A549 (cell line): ENCODE measurements at places on chromosomes 6 and 20. TPM values are rescaled to one million over a fixed set of nuclear protein-coding genes. Genes with fewer than 3 reads are reported as not detected.

GRCh38 chr20:25361287-25361683, 29.4 kb downstream of the ABHD12 start:
- no peak for DNase-seq

GRCh38 chr6:127249621-127250020, 17.0 kb upstream of the RNF146 start:
- DNase-seq = no peak

DNA sequence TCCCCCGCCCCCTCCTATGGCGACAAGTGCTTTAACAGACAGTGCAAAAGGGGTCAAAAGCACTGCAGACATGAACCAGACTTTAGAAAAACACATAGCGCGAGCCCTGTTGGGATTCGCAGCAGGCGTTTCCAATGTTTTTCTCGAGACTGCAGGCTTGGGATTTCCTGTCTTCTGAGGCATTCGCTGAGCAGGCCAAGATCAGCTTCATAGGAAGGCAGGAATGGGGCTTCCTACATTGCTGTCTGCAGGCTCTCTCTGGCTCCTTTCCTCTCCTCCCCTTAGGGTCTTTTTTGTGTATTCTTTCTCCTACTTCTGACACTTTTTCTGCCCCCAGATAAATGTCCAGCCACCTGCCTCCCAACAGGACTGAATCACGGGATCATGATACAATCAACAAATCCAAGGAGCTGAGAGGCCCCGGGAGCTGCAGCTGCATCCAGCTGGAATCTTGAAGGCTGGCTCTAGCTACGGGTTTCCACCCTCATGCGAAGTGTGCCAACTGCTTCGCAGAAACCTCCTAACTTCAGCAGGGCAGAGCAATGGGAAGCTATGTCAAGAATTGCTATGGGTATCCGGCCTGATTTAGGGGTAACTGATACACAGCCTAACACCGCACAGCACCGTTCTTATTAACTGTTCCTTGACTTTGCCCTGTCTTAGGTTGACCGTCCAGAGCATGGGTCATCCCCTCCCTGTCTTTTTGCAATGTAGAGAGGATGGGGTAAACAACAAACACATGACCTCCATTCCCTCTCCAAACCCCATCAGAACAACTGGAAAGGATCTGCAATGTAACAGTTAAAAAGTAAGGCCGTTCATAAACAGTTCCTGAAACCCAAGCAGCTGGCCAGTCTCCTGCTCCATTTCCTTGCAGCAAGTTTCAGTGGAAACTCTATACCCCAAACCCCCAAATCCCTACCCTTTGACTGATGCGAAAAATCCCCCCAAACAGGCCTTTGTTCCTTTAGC, 31.5 kb downstream of the SNX5 start:
- no peak for DNase-seq

DNA sequence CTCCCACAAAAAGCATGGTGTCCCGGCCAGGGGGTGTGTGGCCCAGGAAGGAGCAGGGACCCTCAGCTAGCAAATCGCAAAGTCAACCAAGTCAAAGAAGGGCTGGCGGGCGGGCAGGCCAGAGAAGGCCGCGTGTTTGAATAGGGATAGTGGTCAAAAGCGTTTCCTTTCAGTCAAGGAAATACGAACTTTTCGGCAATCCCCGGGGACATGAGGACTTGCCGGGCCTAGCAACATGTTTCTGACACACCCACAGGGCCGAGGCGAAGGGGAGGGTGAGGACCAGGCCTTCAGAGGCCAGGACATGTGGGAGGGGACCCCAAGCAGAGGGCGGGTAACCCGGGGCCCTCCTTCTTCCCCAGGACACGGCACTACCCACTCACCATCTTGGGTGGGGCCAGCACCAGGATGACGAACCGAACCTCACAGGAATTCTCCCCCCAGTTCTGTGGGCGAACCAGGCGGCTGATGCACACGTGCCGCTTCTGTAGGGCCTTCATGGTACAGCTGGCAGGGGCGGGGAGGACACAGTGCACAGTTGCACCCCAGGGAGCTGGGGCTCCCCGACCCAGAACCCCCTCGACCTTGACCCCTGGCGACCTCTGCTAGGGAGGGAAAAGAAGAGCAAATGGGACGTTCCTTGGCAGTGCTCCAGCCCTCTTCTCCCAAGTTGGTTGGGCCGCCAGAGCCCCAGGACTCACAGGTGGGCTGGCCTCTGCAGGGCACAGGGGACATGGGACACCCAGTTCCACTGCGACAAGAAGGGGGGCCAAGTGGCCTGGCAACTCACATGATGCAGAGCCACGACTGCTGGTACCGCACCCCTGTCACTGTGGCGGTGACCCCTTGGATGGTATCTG, 5.6 kb downstream of the SLC4A11 start:
- no peak for DNase-seq

DNA sequence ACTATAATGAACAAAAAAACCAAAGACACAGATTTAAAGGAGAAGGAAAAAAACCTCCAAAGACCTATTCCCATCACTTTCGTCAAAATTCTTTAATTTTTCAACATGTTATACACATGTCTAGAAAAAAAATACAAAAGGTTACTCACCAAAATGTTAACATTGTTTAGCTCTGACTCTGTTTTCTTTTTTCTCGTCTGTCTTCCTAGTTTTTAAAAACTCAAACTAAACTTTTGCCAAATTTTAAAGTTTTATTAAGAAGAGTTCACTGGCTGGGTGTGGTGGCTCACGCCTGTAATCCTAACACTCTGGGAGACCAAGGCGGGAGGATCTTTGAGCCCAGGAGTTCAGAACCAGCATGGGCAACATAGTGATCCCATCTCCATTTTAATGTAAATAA, 10.8 kb downstream of the MCUR1 start:
- DNase-seq = no peak

DNA sequence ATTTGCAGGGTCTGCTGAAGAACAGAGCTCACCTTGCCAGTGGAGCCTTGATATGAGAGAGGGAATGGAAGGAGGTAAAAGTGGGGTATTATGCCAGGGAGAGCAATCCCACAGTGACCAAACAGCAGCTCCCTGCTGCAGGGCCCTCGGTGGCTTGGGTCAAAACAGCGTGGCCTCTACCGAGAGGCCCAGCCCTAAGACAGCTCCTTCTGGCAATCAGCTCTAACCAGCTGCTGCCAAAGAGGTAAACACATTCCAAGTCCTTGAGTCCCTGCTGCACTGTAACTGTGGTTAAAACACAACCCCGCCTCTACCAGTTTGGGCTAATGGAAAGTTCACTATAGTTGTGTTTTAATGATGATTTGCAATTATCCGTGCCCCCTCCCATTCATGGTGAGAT, 1.4 kb upstream of the DAAM2 start:
- no peak for DNase-seq

DNA sequence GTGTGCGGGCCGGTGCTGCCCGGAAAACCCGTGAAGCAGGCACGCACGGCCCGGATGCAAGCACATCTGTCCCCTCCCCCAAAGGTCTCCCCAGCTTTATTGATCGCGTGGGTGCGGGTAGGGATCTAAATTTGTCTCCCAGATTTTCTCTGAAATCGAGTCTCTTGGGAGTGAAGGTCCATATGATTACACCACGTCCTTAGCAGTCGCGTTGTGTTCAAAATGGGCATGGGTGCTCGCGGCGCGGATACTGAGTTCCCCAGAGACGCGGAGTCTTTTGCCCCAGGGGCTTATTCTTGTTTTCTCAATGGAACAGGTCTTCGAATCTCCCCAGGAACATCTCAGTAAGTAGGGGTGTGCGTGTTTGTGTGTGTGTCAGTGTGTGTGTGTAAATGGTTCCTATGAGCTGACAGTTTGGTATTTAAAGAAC, 2.8 kb upstream of the ZNF292 start:
- no peak for DNase-seq

- DNase-seq = no peak
Measured at GRCh38 chr6:109237077-109237985, 142.0 kb downstream of the CEP57L1 start.

DNA sequence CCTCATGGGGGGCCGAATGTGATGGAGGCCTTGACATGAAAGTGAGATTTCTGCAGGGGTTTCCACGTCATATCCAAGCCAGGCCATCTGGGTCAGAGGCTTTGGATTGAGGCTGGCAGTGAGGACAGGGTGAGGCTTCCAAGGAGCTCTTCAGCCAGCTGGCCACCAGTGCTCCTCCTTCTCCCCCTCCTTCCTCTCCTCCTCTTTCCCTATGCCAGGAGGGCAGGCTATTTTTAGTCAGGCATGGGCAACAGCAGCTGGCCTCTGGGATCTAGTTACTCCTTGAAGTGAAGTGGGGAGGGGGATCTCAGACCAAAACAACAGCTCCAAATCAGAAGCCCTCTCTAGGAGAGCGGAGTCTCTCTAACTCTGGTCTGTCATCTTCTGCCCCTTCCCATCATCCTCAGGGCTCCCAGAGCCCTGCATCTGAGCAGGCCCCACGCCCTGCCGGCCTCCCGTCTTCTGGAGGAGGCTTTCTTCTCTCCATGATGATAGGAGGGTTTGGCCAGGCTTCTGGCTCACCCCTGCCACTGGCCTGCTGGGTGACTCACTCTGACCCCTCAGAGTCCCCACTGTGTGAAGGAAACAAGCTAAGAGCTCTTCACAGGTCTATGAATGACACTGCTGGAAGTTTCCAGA, 612 bp downstream of the TNNC2 start:
- DNase-seq = no peak

DNA sequence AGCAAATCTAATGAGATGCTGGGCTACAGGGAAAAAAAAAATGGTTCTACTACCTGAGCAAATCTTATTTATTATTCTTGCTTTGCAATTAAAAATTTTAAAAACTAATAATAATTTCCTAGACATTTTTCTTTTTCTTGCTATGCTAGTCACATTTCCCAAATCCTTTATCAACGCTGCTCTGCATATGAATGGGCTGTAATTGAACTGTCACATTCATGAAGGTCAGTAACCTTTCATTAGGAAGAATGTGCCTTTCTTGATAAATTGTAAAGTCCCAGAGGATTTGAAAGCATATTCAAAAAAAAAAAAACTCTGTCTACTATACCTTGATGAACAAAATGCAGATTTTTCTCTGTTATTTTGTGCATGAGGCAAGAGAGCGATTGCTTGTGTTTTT, 538.7 kb upstream of the ID4 start:
- no peak for DNase-seq

DNA sequence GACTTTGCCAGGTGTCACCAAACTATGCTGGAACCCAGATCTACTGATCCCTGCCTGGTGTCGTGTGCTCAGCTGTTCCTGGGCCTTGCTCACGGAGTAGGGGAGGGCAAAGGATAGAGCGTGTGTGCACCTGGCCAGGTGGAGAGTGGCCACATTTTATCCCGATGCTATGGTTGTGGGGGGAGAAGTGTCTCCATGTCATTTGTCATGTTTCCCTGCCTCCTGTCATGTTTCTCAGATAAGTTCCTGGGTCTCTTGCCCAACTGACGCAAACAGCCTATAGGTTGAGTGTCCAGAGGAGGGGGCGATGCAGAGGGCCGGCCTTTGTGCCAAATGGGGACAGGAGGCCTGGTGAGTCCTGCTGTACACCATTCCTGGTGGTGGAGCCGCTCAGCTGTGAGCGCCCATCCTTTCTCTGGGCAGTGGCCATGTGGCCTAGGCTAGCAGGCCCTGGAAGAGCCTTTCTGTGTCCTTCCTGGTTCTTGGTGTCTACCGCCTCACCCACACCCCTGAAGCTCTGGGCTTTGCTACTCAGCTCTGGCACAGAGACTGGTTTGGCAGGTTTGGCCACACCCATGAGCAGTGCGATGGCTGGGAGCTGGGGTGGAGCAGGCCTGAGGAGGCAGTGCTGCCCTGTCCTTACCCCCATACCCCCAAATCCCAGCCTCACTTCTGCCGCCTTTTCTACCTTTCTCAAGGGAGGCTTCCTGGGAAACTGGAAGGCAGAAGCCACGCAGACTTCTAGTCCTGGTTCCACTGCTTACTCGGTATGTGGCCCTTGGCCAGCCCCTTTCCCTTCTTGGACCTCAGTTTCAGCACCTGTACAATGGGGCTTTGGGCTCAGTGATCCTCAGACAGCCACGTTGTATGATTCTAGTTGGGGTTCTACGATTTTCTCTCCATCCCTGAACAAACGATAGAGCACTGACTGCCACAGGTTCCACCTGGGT, 32.3 kb upstream of the EPB41L1 start:
- DNase-seq = no peak

DNA sequence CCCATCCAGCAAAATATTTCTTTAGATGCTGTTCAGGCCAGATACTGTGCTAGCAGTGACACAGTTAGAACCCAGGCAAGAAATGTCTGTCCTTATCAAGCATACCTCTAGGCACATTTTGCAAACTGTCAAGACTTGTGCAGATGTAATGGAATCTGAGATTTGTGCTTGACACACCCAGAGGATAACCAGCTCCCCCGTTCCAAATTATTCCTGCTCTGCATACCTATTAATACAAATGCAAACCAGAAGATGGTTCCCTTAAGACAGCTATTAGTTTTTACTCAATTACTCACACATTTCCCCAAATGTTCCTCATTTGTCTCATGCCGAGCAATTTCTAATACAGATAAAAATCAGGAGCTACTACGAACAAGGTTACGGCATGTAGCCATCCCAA, 40.4 kb downstream of the ATXN1 start:
- no peak for DNase-seq

GRCh38 chr6:156347656-156348055, 429.5 kb upstream of the ARID1B start:
- DNase-seq = no peak

DNA sequence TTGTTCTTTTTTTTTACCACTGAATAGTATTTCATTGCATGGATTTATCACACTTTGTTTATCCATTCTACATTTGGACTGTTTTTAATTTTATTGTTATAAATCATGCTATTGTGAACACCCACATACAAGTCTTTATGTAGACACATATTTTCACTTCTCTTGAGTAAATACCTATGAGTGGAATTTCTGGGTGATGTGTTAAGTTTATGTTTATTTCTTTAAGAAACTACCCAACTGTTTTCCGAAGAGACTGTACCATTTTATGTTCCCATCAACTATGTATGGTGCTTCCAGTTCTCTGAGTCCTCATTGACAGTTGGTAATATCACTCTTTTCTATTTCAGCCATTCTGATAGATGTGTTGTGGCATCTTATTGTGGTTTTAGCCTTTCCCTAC, 54.0 kb downstream of the RIN2 start:
- no peak for DNase-seq

GRCh38 chr6:9254251-9254650, 818.9 kb upstream of the SLC35B3 start:
- no peak for DNase-seq

MDC1 gene
- 14.9 to 21.4 TPM (median 16.5 TPM) in 3 replicates for polyA plus RNA-seq

BRD2 gene
- polyA plus RNA-seq = 92.1 to 93.6 TPM (median 92.5 TPM) in 3 replicates

MROH8 gene
- polyA plus RNA-seq = 1.3 to 1.8 TPM (median 1.4 TPM) in 3 replicates

SYCP2 gene
- 0.50 to 0.84 TPM (median 0.52 TPM) in 3 replicates for polyA plus RNA-seq

PNISR gene
- 47.9 to 56.8 TPM (median 53.7 TPM) in 3 replicates for polyA plus RNA-seq

SLC32A1 gene
- not detected in 3 replicates for polyA plus RNA-seq

SIGLEC1 gene
- polyA plus RNA-seq = not detected in 3 replicates

SLX4IP gene
- 3.3 to 3.5 TPM (median 3.4 TPM) in 3 replicates for polyA plus RNA-seq

GSTA3 gene
- not detected in 3 replicates for polyA plus RNA-seq

PPP1R3G gene
- 0.49 to 0.76 TPM (median 0.72 TPM) in 3 replicates for polyA plus RNA-seq

TRPC4AP gene
- 49.5 to 51.4 TPM (median 50.7 TPM) in 3 replicates for polyA plus RNA-seq

SLC35A1 gene
- 13.0 to 13.6 TPM (median 13.5 TPM) in 3 replicates for polyA plus RNA-seq
